ENCODE measurements at places on chromosomes 16 and 17.

- no peak for DNase-seq
Observed at GRCh38 chr16:76484020-76484419, 206.8 kb downstream of the CNTNAP4 start.

- no peak for DNase-seq
Observed at GRCh38 chr17:6340708-6341107, 94.2 kb downstream of the AIPL1 start.

GRCh38 chr17:57468932-57469775 lies 212.8 kb downstream of the MSI2 start:
- DNase-seq = no peak

- no peak for DNase-seq
Observed at GRCh38 chr16:5580296-5580695, 482.7 kb upstream of the EEF2KMT start.

- DNase-seq = no peak
Observed at GRCh38 chr16:31875112-31875803, 1.7 kb downstream of the ZNF267 start.

DNA sequence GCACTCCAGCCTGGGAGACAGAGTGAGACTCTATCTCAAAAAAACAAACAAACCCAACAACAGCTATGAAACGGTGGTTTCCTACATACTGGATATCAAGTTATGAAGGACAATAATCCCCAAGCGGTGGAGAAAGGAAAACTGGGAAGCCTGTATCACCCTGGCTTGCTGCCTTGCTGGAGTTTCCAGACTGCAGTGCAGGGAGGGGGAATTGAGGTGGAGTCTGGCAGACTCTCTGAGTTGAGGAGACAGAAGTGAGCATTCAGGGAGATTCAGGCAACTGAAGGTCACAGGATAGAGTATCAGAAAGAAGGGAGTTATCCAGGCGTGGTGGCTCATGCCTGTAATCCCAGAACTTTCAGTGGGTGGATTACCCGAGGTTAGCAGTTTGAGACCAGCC lies 11.9 kb downstream of the QRICH2 start:
- no peak for DNase-seq

DNA sequence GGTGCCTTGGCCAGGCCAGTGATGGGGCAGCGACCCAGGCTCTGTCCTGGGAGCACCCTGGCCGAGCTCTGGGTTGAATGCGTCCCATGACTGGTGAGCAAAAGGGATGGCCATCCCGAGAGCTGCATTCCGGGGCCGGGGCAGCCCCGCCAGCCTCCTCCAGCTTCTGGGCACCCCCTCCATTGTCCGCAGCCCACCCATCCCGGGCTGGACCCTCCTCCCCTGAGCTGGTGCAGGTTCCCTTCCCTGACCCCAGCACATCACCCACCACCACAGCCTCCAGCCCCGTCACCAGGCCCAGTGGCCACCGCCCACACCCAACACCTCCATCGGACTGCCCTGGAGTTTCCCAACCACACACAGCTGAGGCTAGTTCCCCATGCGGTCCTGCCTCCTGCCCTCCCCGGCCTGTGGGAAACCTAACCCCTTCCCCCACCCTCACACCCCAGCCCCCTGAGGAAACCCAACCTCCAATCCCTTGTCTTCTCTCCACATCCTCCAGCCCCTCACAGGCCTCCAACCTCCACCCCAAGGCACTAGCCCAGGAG lies 16.2 kb upstream of the PVALEF start:
- no peak for DNase-seq

GRCh38 chr17:6082335-6082734 lies 12.2 kb downstream of the WSCD1 start:
- DNase-seq = no peak

- DNase-seq = no peak
Observed at GRCh38 chr17:12982224-12982623, 35.6 kb downstream of the ELAC2 start.

- DNase-seq = no peak
Observed at GRCh38 chr17:66407864-66408263, 105.5 kb downstream of the PRKCA start.

- no peak for DNase-seq
Observed at GRCh38 chr16:79421126-79421525, 179.4 kb downstream of the MAF start.

GRCh38 chr16:11087691-11088073 lies 143.3 kb downstream of the CLEC16A start:
- DNase-seq = no peak

DNA sequence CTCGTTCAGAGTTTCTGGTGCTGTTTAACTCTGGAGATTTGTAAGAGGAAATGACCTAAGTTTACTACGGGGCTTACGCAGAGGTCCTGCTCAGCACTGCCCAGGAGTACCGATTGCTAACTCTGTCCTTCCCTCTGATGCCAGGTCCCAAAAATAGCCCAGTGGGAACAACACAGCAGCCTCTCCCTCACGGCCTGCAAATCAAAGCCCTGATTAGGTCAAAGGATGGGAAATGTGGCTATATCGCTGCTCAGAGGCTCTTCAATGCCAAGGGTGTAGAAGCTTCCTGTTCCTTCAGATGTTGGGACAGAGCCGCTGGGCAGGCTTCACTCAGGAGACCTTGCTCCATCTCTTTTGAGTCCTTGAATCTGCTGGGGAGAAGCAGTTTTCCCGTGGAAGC lies 174.2 kb upstream of the KCNJ16 start:
- no peak for DNase-seq

GRCh38 chr17:72409405-72410002 lies 288.7 kb downstream of the SOX9 start:
- no peak for DNase-seq

DNA sequence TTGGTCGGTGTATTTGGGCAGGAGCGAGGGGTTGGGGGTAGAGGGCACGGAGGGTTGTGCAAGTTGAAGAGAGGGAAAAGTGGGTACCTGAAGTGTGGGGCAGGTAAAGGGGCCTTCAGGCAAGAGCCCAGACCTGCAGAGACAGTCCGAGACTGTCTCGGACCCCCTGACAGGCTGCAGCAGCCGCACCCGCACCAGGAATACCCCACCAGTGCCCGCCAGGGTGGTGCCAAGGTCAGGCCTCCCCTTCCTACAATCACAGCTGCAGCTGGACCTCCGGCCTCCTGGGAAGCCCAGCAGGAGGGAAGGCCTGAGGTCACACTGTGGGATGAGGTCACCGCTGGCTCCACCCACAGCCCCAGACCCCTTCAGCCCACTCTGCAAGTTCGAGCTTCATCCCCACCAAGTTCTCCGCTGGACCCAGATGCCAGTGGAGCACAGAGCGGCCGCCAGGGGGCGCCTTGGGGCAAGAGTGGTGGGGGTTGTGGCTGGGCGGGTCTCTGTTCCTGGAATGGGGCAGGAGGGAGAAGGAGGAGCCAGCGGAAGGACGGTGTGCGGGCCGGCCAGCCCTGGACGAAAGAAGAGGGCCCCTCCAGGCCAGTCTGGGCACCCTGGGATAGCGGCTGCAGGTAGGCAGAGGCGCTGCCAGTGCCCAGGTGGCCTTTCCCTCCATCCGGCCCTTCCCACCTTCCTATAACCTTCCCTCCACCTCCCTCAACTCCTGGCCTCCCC lies at the start of gene HSD3B7:
TSS of gene HSD3B7 (plus strand) at position 539 of the 732 bp plus-strand sequence. CDS start 452 bp downstream, outside the sequence.
- DNase-seq = peak; percentile 89

GRCh38 chr16:83814659-83814985 lies 6.8 kb downstream of the HSBP1 start:
- no peak for DNase-seq

DNA sequence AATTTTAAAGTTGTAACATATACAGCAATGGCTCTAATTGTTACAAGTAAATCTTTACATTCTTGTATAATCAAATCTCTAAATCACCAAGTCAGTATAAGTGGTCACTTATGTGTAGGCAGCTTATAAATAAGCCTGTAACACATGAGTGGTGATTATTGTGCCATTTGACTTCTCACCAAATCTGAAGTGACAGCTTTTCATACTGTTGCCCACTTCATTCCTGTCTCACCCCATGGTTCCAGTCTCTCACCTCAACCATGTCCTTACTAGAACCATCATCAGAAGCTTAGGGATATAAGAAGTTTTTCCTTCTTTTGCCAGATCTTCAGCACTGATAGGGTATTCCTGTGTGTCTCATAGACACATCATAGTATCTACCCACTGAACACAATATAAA lies 23.5 kb downstream of the TNRC6A start:
- DNase-seq = no peak

DNA sequence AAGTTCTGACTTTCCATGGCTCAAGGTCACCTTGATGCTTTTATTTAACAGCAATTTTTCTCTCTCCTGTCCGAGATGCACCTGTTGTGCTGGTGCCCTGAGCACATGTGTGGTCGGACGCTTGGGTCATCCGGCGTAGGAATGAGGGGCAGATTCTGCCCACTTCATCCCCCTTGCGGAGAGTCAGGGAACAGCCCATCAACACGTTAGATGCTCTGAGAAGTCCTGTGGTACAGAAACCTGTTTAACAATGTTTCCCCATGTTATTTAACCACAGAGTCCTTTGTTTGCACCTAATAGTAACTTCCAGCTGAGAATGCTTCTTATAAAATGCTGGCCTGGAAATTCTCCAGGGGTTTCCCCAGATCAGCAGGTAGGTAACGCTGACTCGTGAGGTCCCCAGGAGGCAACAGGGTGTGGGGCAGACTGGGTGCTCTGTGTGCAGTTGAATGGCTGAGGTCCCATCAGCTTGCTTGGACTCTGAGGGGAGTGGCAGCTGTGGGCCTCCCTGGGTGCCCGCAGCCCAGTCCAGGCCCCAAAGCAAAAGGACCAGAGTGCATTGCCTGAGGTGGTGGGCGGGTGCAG lies 17.8 kb downstream of the DOC2B start:
- DNase-seq = no peak

DNA sequence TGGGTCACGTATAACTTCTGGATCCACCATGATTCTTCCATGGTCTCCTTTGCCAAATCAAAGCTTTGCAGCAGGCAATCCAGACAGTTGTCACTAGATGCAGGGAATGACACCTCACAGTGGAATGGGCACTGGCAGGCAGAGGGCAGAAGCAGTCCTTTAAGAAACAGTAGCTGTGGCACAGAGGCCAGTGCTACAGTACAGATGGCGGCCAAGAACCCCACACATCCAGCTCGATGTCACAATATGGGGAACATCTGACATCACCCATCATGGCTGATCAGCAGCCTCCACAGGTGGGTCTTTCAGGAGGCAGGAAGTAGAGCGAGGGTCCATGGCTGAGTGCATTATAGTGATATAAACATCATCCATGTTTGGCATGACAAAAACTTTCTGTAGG lies 18.8 kb upstream of the ERN1 start:
- peak; percentile 17 for DNase-seq

DNA sequence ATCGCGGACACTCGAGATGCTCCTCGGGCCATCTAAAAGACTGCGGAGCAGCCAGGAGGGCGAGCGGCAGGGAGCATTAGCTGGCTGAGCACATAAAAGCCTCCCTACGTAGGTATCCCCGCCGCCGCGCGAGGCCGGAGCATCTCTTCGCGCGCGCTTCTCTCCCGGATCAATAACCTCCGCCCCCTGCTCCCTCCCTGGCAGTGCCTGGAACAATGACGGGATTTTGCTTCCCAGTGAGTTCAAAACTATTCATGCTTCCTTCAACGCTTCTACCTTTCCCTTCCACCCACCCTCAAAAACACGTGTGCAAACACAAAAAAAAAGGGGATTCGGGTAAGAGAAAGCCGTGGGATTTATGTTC lies 984 bp downstream of the CENPV start:
- peak; percentile 40 for DNase-seq

DNA sequence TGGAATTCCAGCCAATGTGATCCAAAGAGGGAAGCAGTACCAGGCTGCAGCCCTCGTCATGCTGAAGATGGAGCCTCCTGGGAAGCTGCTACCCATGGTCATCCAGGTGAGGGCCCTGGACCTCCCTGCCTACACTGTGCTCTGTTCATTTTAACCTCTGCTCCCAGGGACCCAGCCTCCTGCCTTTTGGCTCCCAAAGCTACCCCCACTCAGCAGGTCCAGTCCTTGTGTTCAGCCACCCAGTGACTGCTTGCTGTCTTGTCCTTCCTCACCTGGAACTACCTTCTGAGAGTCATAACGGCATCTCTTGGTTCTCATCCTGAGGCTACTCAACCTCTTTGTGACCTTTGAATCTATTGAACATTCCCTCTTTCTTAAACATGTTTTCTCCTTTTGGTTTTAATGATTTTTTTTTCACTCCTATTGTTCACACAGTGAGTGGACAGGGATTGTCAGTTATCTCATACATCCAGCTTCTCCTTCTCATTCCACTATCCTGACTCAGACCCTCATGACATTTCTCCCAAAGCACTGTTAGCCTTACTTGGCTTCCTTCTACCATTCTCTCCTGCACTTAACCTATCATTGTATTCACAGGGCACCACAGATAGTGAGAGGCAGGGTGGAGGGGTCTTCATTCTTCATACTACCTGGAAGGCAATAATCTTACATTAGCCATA lies 53.3 kb downstream of the GOSR1 start:
- DNase-seq = peak; percentile 20

- DNase-seq = no peak
Observed at GRCh38 chr17:80970762-80971703, 20.6 kb upstream of the CHMP6 start.

DNA sequence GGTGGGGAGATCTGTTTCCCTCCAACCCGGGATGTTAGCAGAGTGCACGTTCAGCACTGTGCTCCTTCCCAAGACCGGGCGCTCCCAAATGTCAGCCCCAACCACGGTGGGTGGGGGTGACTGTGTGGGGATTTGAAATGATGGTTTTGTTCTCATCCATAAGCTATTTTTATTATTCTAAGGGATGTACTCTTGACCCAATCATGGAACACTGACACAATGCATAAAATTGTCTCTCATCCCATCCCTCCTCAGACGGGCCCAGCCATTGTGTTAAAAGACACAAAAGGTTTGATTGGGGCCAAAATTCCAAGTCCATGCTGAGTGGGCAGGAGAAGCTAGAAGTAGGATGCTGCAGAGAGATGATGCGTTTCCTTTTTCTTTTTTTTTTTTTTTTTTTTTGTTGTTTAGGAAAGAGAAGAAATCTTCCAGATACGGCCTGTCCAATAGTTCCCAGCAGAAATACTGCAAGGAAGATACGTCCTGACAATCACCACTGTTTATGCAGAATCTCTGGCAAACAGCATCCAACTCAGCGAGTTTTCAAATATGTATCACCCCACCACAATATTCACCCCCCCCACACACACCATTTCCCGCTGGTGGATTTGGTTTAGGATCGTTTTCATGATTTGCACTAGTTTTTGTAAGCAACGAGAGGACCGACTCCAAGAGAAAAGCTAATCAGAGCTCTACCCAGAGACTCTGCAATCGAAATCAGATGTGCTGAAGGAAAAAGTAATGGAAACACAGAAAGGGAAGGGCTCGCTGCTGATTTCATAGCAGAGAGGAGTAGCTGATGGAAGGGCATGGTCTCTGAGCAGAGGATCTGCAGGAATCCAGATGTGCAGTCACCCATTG lies 163.5 kb upstream of the DYNLRB2 start:
- no peak for DNase-seq

- DNase-seq = no peak
Observed at GRCh38 chr16:73252446-73252845, 204.5 kb upstream of the ZFHX3 start.

Measured in ACHN (cell line).